Fibroblast of skin of right quadriceps (primary cell): ENCODE measurements at places on chromosomes 11 and 22.

DNA sequence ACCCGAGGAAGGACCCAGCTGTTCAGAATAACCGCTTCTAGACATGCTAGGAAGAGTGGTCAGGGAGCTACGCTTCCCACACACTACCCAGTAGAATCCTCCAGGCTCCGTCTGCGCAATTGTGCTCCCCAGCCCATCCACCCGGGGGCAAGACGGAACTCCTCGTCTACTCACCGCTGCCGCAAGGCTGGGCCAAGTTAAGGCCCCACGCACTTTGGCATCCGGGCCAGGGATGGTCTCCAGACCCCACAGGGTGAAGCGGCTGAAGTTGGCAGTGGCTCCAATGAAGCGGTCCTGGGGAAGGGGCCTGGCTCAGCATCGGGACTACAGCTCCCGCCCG, 757 bp downstream of the RNASEH2C start:
- DNase-seq, result peak; percentile 29

- no peak for DNase-seq
These were observed 16.4 kb upstream of the OR6M1 start for GRCh38 chr11:123822599-123822998.

DNA sequence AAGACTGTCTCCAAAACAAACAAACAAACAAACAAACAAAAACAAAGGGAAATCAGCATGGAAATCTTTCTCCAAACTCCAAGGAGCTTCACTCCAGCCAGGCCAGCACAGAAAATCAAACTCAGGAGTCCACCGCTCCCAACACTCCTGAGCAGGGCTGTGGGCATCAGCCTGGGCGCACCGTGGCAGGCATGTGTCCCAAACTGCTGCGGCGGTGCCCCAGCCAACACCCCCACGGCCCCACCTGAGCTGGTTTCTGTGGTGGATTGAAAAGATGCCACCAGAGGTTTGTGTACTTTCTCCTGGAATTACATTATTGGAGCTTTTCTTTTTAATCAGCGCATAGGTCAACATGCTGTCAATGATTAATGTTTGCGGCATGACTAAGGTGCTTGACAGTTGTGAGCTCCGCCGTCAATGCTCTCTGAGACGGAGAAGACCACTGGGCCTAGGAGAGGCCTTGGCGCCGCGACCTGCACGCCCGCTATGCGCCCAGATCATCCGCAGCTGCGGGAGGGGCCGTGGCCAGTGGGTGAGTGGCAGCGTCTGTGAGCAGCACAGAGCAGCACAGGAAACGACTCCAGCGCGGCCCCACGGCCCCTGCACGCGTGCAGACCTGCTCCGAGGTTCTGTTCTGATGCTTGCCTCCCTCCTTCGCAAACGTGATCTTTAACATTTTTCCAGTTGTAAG, 18.1 kb downstream of the DRD4 start:
- no peak for DNase-seq

- no peak for DNase-seq
These were observed 58.8 kb downstream of the BMAL1 start for GRCh38 chr11:13336246-13336878.

DNA sequence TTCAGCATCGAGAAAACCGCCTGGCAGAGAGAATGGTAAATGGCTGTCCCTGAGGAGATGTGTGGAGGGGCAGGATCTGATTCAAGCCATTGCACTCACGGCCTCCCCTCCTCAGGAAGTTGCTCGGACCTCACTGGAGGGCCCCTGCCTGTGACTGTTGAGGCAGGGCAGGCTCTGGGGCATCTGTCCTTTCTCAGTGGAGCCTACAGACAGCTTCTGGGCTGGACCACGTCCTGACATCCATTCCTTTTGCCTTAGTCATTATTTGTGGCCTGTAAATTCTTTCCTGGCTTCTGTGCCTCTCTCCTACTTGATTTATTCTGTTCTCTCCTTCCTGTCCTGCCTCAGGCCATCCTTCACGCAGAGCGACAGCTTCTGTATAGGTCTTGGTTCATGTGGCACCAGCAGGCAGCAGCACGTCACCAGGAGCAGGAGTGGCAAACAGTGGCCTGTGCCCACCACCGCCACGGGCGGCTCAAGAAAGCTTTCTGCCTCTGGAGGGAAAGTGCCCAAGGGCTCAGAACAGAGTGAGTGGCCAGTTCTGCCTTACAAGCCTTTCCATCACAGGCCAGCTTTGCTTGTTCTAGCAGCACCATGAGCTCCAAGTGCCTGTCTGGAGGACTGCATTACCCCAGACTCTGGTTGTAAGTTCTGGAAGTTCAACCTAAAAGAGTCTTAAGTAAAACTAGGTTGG, 59.6 kb downstream of the PISD start:
- peak; percentile 89 for DNase-seq

DNA sequence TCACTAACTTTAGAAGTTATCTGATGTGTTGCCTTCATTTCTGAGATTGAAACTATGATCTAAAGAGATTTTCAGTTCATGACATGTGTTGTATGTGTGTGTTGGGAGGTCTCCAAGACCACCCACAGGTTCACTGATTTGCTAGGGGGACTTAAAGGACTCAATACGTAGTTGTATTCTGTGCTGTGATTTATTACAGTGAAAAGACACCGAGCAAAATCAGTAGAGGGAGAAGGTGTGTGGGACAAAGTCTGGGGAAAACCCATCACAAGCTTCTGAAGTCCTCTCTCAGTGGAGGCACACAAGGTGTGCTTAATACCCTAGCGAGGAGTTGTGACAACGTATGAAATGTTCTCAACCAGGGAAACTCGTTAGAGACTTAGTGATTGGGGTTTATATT, 35.6 kb downstream of the RNF169 start:
- DNase-seq, result peak; percentile 2

- no peak for DNase-seq
These were observed 7.0 kb downstream of the LGR4 start for GRCh38 chr11:27465629-27466028.

DNA sequence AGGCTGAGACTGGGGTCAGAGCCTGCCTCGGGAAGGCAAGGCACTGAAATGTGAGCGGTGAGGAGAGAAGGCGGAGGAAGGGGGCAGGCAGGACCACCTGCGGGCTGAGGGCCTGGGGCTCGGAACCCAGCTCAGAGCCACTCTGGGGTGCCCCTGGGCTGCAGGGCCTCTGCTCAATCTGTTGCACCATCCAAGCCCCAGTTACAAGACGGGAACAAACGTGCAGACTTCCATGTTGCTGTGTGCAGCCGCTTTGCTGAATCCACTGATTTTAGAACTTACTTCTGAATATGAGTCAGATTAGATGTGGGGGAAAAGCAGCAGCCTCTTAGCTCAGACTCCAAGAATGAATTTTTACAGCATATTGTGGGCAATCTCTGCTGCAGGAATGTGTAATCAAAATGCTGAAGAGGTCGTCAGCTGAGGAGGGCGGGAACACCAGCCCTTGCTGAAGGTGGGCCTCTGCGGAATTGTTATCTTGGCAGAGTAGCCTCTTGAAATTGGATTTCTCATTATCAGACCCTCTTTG, 21.6 kb downstream of the PARVG start:
- peak; percentile 89 for DNase-seq

GRCh38 chr11:43919852-43920597, 22.4 kb upstream of the C11orf96 start:
- DNase-seq, result no peak

GRCh38 chr11:26622181-26622580, 50.1 kb upstream of the MUC15 start:
- no peak for DNase-seq

DNA sequence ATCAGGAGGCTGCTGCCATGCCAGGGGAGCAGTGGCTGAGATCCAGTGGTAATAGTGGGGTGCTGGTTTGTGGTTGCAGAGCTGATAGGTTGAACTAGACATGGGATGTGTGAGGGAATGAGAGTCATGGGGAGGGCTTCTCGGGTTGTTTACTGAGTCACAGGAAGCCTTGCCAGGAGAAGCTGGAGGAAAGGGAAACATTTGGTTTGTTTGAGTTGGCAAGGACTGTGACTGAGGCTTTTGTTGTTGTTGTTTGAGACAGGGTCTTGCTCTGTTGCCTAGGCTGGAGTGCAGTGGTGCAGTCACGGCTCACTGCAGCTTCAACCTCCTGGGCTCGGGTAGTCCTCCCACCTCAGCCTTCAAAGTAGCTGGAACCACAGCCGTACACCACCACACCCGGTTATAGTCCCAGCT, 49.3 kb downstream of the CABIN1 start:
- peak; percentile 87 for DNase-seq

DNA sequence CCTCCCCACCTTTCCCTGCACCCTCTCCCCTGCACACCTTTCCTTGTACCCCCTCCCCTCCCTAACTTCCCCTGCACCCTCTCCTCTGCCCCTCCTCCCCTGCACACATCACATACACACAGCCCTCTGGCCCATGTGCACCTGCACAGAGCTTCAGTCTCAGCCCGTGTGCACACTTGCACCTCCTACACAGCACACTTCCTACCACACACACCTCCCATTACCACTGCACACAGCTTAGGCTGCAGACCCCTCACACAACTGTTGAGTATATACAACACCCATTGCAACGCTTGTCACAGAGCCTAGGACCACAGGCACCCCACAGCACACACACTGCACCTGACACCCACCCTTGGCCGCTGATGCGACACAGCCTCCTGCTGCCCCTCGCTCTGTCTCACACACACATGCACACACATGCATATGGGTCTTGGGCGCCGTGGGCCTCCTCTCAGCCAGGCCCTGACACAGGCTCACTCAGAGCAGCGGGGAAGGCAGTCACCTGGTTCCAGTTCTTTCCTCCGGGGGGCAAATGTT, 411 bp downstream of the SIGIRR start:
- no peak for DNase-seq

GRCh38 chr11:61339490-61339878, 6.5 kb downstream of the TKFC start:
- no peak for DNase-seq

GRCh38 chr11:12200279-12200990, 90.0 kb downstream of the MICAL2 start:
- DNase-seq, result peak; percentile 85

DNA sequence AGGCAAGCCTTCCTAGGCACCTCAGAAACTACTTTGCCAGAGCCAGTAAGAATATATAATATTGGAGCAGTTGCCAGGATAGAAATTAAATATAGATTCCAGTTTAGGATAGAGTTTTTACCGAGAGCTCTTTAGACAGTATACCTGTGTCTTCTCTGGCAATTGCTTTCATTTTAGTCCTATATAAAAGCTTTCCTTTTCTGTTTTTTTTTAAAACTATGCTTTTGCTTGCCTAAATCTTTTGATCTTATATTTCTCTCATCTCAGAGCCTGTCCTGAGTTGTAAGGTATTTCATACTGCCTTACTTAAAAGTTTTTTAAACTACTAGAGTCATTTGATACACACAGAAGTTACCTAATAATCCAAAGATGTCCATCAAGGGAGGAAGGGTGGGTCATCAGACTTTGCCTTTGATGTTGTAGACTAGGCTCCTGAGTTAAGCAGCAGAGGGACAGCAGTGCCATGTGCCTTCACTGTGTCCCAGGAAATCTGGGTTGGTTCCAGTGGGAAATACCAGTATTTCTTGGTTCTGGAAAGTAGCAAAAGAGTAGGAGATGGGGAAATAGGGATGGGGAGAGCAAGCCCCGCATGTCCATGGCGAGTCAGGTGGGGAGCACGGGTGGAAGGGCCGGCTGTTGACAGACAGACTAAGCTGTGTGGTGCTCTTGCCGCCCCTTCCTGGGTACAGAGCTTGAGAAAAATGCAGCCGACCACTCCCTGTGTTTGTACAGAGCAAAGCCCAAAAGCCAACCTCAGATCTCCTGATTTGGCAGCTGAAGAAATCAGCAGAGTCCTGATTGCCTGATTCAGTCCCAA, 11.2 kb downstream of the MCAM start:
- DNase-seq, result no peak

DNA sequence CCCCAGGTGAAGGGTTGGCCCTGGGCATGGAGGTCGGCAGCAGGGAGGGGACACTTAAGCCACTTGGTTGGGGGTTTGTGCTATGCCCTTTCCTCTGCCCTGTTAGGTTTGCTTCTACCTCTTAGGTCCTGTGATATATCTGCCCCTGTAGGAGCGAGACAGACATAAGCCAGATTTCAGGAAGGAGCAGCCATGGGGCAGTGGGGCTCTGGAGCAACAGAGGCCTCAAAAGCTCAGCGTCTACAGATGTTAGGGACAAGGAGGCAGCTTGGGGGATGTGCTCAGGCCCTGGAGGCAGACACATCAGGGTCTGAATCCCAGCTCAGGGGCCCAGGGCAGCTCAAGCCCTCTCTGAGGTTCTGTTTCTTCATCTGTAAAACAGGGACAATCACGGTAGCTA, 27.2 kb upstream of the KCNQ1OT1 start:
- DNase-seq, result no peak
